ENCODE measurements at places on chromosomes 7 and 10. TPM values are rescaled to one million over a fixed set of nuclear protein-coding genes. Genes with fewer than 3 reads are reported as not detected.

The ST8SIA6 gene
- total RNA-seq: not detected

The IL15RA gene
- 5.0 TPM for total RNA-seq

The PILRA gene
- total RNA-seq: not detected

The IFIT3 gene
- total RNA-seq: 19.9 TPM

The CNTNAP2 gene
- total RNA-seq: under 0.01 TPM

The VTI1A gene
- 28.5 TPM for total RNA-seq

The AMZ1 gene
- 0.50 TPM for total RNA-seq

The SFTPD gene
- 0.13 TPM for total RNA-seq

The MPP7 gene
- total RNA-seq: 0.92 TPM

The SLC39A12 gene
- not detected for total RNA-seq

The ALOX5 gene
- not detected for total RNA-seq

The HMX2 gene
- not detected for total RNA-seq

The NKX6-2 gene
- not detected for total RNA-seq

The IFIT1B gene
- not detected for total RNA-seq

The PGAM2 gene
- total RNA-seq: 3.3 TPM

The SOSTDC1 gene
- not detected for total RNA-seq

The IGF2BP3 gene
- 77.8 TPM for total RNA-seq

The SH2B2 gene
- total RNA-seq: 3.1 TPM

The CNNM1 gene
- total RNA-seq: 0.17 TPM

The SSMEM1 gene
- total RNA-seq: not detected

The PIP gene
- not detected for total RNA-seq

The LIPM gene
- total RNA-seq: 0.13 TPM

The WNT8B gene
- not detected for total RNA-seq

The VPS41 gene
- total RNA-seq: 65.7 TPM

The HOXA6 gene
- total RNA-seq: 1.4 TPM

The OR9A2 gene
- not detected for total RNA-seq

The EPHA1 gene
- total RNA-seq: not detected

The GPR141 gene
- total RNA-seq: not detected

The PITX3 gene
- 0.13 TPM for total RNA-seq

The FAM20C gene
- total RNA-seq: 72.9 TPM

The IDI2 gene
- total RNA-seq: not detected

The TFR2 gene
- total RNA-seq: 1.9 TPM

The ELMO1 gene
- total RNA-seq: 0.43 TPM

The TMEM236 gene
- total RNA-seq: 0.07 TPM

The ITIH5 gene
- total RNA-seq: 3.6 TPM

The KIF5B gene
- 179 TPM for total RNA-seq

The ZFYVE27 gene
- total RNA-seq: 31.7 TPM

The MRLN gene
- not detected for total RNA-seq

The TUBB8 gene
- total RNA-seq: not detected

The TMEM140 gene
- total RNA-seq: 17.7 TPM

The STEAP4 gene
- total RNA-seq: 5.9 TPM

The GNG11 gene
- total RNA-seq: 8.5 TPM

The FKBP6 gene
- not detected for total RNA-seq

The AKR1C4 gene
- not detected for total RNA-seq

The PRSS37 gene
- not detected for total RNA-seq

The FAM25A gene
- not detected for total RNA-seq

The RBM20 gene
- total RNA-seq: 2.4 TPM

The HMX3 gene
- total RNA-seq: not detected

The PLPP4 gene
- total RNA-seq: 4.3 TPM

The RET gene
- 0.23 TPM for total RNA-seq

The ARHGAP19 gene
- total RNA-seq: 2.6 TPM

The TMEM273 gene
- 0.13 TPM for total RNA-seq

The STEAP2 gene
- total RNA-seq: 45.2 TPM

The TSPAN12 gene
- 5.2 TPM for total RNA-seq

The EMX2 gene
- total RNA-seq: not detected

Data from smooth muscle cell of the pulmonary artery (primary cell).